ENCODE measurements at places on chromosomes 2 and 18.
A peak's percentile ranks its signal among the peaks of the same experiment; 100 is the strongest.

GRCh38 chr2:25714740-25715139 is 41.4 kb upstream of the DTNB start:
- DNase-seq: no peak

DNA sequence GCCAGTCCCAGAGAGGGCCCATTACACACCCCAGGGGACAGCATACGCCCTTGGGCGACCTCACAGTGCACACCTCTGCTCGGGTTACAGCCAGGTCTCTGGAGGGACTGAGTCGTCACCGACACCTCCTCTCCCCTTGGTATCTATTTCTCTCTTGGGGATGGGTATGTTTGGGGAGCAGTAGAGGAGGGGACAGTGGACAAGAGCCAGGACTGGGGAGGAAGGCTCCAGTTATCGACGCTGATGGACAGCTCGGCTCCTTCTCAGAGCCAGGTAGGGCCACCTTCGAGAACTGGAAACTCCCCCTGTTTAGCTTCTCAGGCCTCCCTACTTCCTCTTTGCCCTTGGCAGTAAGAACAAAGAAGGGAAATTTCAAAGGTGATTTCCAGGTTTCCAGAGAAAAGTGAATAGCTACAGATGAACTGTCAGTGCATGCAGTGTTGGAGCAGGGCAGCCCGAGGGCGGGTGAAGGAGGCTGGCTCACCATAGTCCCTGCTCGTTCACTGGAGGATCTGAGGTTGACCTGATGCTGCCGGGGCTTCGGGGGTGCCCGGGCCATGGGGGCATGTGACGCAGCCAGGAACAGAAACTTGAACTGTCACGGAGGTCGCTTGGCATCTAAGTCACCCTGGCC is 4.4 kb upstream of the SEMA4C start:
- no peak for DNase-seq

DNA sequence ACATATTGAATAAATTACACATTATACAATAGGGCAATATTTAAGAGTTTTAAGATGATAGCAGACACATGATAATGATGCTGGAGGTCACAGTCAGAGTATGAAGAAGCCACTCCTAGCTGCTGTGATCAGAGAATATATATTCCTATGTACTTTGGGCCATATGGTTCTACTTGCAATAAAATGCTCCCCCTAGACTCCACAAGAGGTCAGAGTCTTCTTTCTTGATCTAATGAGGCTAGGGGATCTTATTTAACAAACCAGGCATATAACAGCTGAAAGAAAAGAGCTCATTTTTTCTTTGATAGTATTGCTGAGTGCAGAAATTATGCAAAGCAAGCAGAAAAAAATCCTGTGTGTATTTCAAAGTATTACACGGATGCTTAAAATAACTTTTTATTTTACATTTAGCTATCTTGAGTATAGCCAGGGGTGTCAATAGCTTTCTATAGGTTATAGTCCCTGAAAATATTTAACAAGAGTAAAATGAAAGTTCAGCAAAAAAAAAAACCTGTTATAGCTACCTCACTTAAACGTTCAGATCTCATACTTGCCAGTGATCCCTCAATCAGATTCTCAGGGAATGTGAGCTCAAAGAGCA is 748.7 kb upstream of the CHAC2 start:
- DNase-seq: no peak

- DNase-seq: peak; percentile 23
These were observed 106.4 kb downstream of the CTAGE1 start for GRCh38 chr18:22311301-22311700.

GRCh38 chr2:150135223-150135883 is 352.1 kb downstream of the RND3 start:
- no peak for DNase-seq

DNA sequence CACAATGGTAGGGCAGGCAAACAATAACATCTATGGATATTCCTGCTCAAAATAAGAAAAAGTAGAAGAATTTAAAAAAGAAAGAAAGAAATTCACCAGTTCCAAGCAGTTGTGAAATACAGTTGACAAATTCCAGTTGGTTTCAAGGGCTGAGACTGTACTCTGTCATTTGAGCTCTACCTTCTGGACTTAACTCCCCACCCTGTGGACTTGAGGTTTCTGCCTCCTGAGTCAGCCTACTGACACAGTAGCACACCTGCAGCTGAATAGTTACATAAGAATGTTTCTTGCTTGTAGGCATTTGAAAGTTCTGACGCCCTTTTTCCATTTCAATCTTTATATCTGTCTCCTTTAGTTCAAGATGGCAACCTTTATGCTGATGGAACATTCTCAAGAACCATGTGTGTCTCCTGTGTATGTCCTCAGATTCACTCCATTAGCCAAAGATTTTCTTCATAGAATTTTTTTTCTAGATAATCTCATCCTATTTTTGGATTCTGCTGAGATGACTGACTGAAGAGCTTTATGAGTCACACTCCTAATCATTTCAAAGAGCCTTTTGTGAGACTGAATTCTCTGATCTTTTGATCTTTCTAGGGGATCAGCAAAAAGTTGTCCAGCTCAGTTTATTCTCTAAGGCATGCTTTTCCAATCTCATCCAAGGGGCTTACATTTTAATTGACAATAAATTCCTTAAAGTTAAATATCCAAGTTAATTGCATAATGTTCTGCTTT is 19.1 kb downstream of the NETO1 start:
- no peak for DNase-seq
